ENCODE measurements at places on chromosomes 12 and 14. TPM values are rescaled to one million over a fixed set of nuclear protein-coding genes. Genes with fewer than 3 reads are reported as not detected.

GRCh38 chr12:92582475-92582874 is 120.3 kb upstream of the PLEKHG7 start:
- no peak overlapping the region for H3K27ac ChIP-seq
- H3K4me1 ChIP-seq = no peaks in the 10 kb centered on the region
- no peaks in the 10 kb centered on the region for H3K27me3 ChIP-seq
- no peaks in the 10 kb centered on the region for H3K36me3 ChIP-seq
- DNase-seq = no peak

GPR33 gene
- total RNA-seq = not detected

KLRC2 gene
- total RNA-seq = 0.19 TPM

GRCh38 chr14:71336489-71337192 is 429.4 kb downstream of the PCNX1 start:
- H3K27ac ChIP-seq = peak overlapping the region; percentile 93
- H3K4me3 ChIP-seq = peak overlapping the region; percentile 26
- no peaks in the 10 kb centered on the region for H3K36me3 ChIP-seq

TNFAIP2 gene
- total RNA-seq = 32.0 TPM

PPP1CC gene
- 73.2 TPM for total RNA-seq

AGAP2 gene
- total RNA-seq = 1.0 TPM

DNA sequence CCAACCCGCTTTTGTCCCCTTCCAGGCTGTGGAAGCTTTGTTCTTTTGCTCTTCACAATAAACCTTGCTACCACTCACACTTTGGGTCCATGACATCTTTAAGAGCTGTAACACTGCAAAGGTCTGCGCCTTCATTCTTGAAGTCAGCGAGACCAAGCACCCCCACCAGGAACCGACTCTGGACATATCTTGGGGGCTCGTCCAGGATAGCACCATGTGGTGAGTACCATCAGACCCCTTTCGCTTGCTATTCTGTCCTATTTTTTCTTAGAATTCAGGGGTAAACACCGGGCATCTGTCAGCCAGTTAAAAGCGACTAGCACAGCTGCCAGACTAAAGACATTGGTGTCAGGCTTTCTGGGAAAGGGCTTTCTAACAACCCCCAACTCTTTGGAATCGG is 137.6 kb upstream of the PPFIA2 start:
- H3K4me3 ChIP-seq = no peak overlapping the region
- H3K36me3 ChIP-seq = no peaks in the 10 kb centered on the region
- no peaks in the 10 kb centered on the region for H3K4me1 ChIP-seq

PPP4R4 gene
- 0.67 TPM for total RNA-seq

DNA sequence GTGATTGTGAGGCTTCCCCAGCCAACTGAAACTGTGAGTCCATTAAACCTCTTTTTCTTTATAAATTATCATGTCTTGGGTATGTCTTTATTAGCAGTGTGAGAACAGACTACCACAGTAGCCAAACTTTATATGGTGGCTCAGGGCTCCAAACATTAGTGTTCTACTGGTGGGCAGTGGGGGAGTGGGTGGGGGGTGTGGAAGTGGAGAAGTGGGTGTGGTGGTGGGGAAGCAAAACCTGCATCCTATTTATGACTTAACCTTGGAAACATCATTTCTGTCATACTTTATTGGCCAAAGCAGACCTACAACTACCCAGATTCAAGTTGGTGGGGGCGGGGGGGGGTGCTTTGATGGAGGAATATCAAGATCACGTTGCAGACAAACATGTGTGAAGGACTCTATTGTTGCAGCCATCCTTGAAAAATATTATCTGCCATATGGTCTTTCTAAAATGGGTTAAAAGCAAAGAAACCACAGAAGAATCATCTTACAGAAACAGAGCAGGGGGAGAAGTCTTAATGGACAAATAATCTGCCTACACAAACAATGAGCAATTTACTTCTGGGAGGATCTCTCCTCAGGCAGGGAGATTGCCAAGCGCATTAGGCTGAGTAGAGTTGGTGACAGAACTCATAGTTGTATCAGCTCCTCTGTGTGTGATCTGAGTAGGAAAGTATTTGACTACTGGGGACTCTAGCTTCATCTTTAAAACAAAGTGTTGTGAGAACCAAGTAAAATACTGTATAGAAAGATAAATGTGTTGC is 1.4 kb upstream of the PWP1 start:
- DNase-seq = no peak
- peaks cover 2% of the 10 kb centered on the region for H3K36me3 ChIP-seq
- no peaks in the 10 kb centered on the region for H3K27me3 ChIP-seq
- H3K27ac ChIP-seq = no peak overlapping the region

GSC gene
- not detected for total RNA-seq

- H3K4me3 ChIP-seq = no peak overlapping the region
- H3K4me1 ChIP-seq = no peaks in the 10 kb centered on the region
- DNase-seq = no peak
- no peak overlapping the region for H3K27ac ChIP-seq
- no peaks in the 10 kb centered on the region for H3K36me3 ChIP-seq
- no peaks in the 10 kb centered on the region for H3K27me3 ChIP-seq
Observed at GRCh38 chr12:52243856-52244614, 11.0 kb downstream of the KRT7 start.

DNA sequence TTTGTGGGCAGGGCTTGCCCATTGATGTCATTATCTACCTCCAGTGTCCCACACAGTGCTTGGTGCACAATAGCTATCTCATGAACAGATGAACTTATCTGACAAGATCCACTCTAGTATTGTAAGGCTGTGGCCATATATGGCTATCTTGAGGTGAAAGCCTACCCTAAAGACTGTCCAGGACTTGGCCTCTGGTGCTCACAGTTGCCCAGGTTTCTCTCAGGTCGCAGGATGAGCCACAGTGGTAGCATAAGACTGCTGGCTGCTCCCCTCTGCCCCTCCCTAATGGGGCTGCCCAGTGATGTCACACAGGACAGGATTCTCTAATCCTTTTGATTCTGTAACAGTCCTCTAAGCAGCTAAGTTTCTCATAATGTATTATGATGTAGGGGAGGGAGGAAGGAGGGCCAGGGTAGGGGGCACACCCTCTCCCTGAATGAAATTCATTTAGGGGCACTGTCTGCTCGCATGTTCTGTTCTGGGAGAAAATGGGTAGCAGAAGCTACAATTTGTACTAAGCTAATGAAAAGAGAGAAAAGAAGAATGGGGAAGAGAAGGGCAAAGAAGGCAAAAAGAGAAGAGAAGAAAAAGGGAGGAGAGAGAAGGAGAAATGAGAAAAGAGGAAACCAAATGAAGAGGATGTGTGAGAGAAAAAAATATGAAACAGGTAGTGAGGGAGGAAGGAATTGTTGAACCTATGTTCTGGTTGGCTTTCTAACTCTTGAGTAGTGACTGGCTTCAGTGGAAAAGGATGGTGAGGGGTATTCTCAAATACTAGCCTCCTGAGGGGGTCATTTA is 3.4 kb upstream of the PPM1A start:
- no peaks in the 10 kb centered on the region for H3K27me3 ChIP-seq
- H3K27ac ChIP-seq = no peak overlapping the region
- H3K36me3 ChIP-seq = no peaks in the 10 kb centered on the region
- DNase-seq = no peak
- H3K4me3 ChIP-seq = no peak overlapping the region
- H3K4me1 ChIP-seq = peaks cover under 1% of the 10 kb centered on the region

DNA sequence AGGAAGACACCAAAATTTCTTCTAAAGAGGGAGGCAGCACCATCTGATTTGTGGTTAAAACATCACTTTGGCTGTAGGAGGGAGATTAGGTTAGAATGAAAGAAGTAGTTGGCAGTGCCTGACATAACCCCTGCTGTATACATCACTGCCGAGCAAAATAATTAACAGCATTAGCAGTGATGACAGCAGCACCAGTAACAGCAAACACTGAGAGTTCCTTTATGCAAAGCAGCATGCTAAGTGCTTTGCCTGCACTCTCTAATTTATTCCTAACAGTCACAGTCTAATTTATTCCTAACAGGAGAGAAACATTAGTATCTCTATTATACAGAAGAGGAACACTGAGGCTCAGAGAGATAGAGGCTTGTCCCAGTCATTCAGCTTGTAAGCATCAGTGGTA is 1469.7 kb downstream of the AACS start:
- H3K4me1 ChIP-seq = no peaks in the 10 kb centered on the region
- no peak for DNase-seq
- no peak overlapping the region for H3K27ac ChIP-seq
- no peaks in the 10 kb centered on the region for H3K36me3 ChIP-seq

- no peak overlapping the region for H3K4me3 ChIP-seq
- no peak for DNase-seq
- H3K36me3 ChIP-seq = no peaks in the 10 kb centered on the region
- no peaks in the 10 kb centered on the region for H3K27me3 ChIP-seq
Observed at GRCh38 chr14:100463937-100464336, 123.3 kb downstream of the BEGAIN start.

NRIP2 gene
- 0.19 TPM for total RNA-seq

GPR135 gene
- total RNA-seq = 0.56 TPM

DNA sequence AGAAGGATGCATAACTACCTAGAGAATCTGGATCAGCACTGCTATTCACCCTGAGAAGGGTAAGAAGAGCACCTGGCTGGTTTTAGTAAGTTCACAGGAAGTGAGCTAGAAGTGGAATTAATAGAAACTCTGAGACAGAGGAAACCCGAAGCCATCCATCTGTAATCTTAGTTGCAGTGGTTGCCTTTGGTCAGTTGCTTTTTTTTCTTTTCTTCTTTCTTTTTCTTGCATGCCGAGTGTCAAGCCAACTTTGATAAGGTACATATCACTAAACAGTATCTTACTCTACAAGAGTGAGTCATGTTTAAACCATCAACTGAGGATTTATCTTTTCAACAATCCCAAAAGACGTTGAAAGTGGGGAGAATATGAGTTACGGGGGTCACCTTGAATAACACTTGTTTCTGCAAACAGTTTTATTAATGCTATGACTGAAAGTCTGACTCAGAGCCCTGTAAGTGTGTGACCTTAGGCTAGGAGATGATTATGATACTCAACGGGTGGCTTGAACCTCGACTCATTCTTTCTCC is 26.7 kb downstream of the C12orf75 start:
- no peaks in the 10 kb centered on the region for H3K27me3 ChIP-seq
- no peak for DNase-seq
- no peaks in the 10 kb centered on the region for H3K36me3 ChIP-seq

DNA sequence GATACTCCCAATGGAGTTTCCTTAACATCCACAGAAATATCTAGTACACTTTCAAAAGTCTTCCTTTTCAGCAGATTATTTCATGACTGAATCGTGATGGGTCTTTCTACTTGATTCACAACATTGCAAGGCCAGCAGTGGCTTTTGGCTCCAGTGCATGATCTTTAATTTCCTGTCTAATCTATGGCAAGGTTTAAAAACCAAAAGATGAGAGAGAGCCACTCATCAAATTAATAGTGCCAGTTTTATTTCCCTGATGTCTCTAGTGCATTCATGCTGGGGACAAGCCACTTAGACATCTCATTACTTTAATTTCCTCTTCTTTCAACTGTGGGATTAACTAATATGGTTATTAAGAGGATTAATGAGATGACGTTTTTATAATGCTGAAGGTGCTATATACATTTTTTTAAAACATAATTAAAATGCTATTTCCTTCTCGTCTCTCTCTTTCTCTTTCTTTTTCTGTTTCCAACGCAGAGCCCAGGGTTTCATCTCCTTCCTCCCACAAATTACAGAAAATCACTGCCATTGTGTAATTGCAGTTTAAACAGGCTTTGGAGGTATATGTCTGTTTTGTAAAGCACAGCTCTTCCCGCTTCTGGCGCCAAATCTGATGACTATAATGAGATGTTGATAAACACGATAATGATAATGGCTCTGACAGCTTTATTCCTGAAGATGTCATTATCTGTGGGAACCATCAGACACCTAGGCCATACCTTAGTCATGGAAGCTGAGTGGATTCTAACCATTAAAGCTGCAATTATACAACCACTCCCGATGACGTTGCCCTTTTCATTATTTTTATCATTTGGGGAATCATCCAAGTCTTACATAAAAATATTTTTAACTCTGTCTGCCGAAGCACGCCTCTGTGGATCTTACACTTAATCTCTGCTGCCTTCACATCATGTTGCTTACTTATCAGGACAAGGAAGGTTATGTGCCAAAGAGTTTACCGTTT is 103.1 kb upstream of the PPM1H start:
- no peaks in the 10 kb centered on the region for H3K4me1 ChIP-seq
- no peak overlapping the region for H3K27ac ChIP-seq
- no peak for DNase-seq
- H3K27me3 ChIP-seq = no peaks in the 10 kb centered on the region
- H3K4me3 ChIP-seq = no peak overlapping the region

DNA sequence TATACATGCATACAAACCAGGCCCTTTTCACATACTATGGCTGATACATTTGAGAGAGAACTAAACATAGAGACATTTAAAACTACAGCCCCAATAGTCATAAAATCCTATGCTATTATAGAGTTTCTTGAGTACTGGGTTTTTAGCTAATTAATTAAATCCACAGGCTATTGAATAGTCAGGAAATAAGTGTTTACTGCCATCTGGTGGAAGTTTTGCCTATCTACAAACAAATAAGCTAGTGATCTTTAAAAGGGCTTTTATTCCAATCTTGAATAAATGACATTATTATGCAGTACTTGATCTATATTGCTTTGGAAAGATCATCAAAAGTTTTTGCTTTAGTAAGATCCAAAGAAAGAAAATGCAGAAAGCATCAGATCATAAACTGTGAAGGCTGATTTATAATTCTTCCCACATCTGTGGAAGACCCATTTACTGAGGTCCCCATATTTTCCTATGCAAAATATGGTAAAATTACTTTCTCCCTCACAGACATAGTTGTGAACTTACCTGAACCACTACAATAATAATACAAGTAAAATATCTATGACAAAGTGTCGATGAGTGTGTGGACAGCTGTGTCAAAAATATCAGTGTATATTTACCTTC is 131.3 kb downstream of the ITPR2 start:
- H3K27me3 ChIP-seq = no peaks in the 10 kb centered on the region
- H3K36me3 ChIP-seq = peaks cover 9% of the 10 kb centered on the region
- peaks cover 20% of the 10 kb centered on the region for H3K4me1 ChIP-seq
- no peak overlapping the region for H3K27ac ChIP-seq

GRCh38 chr14:105591052-105591451 is 64.7 kb downstream of the TMEM121 start:
- H3K27ac ChIP-seq = no peak overlapping the region
- H3K36me3 ChIP-seq = no peaks in the 10 kb centered on the region

GRCh38 chr14:33930439-33930838 is 20.4 kb downstream of the EGLN3 start:
- no peak for DNase-seq
- no peak overlapping the region for H3K27ac ChIP-seq
- no peaks in the 10 kb centered on the region for H3K4me1 ChIP-seq
- no peaks in the 10 kb centered on the region for H3K36me3 ChIP-seq
- H3K4me3 ChIP-seq = no peak overlapping the region

GRCh38 chr12:50519353-50519752 is 14.6 kb downstream of the DIP2B start:
- no peak overlapping the region for H3K4me3 ChIP-seq
- H3K27me3 ChIP-seq = no peaks in the 10 kb centered on the region
- no peaks in the 10 kb centered on the region for H3K36me3 ChIP-seq
- peaks cover 44% of the 10 kb centered on the region for H3K4me1 ChIP-seq

DNA sequence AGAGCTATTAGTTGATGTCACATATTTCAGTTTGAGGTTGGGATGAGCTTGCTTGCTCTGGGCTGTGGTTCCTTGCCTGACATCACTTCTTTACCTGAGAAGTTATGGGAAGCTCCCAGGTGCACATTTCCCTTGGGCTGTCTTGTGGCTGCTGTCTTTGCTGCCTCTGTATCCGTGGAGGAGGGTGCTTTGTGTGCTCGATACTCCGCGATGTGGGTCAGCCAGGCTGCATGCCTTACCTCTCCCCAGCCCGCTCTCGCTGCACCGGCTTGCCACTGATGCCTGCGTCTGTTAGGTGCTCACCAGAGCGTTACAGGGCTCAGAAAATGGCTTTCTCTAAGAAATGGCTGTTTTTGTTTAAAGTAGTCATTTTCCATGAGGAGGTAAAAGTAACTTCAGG is 19.6 kb downstream of the PELI2 start:
- H3K4me1 ChIP-seq = peaks cover 2% of the 10 kb centered on the region
- H3K4me3 ChIP-seq = no peak overlapping the region
- no peak for DNase-seq
- no peaks in the 10 kb centered on the region for H3K36me3 ChIP-seq

Measured in liver (tissue), 10 donors.